ENCODE measurements at places on chromosomes 13 and 19.

GRCh38 chr13:33016414-33017322, at the start of gene KL:
Gene KL (plus strand): TSS chr13:33016423. CDS start chr13:33016441, 18 bp downstream.
- no peak for DNase-seq

DNA sequence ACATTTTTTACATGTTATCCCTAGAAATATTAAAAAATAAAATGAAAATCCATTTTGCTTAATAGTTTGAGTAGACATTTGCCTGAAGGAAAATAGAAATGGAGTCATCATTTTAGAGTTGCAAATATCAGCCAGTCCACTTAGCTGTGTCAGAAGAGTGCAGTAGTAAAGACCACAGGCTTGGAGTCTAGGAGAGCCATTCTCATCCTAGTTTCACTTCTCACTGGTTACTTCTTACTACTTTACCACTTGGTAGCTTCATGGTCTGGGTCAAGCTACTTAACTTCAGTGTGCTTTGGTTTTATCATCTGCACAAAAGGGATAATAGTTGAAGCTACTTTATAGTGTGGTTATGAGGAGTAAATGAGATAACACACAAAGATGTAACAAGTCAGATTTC, 286.5 kb upstream of the NBEA start:
- DNase-seq: no peak

- no peak for DNase-seq
Observed at GRCh38 chr19:51507640-51508058, 6.0 kb upstream of the SIGLEC12 start.

DNA sequence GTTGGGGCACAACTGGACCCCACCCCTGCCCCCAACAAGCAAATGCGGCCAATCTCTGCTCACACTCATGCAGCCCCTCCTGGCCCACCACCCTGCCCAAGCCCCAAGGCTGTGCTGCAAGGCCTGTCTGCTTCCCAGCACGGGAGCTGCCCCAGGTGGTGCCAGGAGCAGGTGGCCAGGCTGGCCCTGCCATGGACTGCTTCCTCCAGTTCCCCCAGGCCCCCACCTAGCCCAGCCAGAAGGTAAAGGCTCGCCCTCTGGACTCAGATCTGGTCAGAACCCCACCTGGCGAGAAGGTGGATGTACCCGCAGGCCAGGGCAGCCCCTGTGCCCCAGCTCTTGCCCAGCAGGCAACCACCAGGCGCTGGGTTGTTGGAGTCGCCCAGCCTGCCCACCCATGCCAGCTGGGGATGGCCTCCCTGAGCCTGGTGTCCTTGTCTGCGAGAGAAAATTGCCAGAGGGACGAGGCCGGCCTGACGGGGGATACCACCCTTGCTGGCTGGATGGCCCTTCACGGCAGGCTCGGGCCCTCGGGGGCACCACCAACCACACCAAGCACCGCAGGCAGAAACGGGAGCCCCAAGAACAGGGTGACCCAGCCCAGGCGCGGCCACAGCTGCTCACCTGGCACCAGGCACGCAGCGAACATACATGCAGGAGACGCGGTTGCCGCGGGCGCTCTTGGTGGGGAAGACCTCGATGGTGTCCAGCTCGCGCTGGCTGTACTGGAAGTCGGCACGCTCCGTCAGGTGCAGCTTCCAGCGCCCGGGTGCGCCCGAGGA, 4.5 kb downstream of the ABHD17A start:
- DNase-seq: no peak

DNA sequence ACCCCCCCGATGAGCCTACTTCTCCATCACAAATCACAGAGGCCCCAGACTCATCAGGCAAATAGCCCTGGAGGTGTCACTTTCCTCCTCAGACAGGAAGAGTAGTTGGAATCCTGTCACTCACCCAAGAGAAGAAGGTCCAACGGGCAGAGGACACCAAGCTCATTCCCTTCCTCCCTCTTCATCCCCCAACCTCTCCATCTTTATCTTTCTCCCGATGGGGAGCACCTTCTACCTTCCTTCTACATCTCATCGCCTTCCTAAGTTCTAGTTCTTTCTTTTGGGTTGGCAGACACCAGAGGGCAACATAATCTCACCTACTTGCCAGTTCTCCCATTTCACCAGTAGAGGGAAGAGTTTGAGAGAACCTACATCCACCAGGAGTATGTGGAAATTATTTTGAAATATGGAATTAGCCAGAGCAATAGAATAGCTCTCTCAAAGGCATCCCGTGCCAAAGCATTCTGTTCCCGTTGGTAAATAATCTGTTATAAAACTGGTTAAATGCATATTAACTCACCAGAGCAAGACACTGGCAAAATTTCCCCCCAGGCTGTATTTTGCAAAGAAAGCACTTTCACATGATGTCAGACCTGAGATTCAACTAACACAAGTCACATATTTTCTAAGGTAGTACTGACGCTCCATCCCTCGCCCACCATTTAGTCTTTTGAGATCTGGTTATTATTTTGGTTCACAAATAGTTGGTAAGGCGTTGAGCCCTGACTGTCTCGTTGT, 55.0 kb downstream of the ZIC5 start:
- DNase-seq: no peak

DNA sequence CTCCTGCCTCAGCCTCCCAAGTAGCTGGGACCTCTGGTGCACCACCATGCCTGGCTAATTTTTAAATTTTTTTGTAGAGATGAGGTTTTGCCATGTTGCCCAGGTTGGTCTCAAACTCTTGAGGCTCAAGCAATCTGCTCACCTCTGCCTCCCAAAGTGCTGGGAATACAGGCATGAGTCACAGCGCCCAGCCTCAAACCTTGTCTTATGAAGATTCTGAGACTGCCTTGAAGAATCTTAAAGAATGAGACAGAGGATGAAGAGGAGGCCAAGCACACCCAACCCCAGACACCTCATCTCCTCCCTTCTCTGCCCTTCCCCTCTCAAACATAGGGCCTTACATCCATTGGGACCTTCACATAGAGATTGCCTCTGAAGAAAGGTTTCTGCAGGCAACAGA, 179.7 kb downstream of the ABCC4 start:
- no peak for DNase-seq

- DNase-seq: no peak
Observed at GRCh38 chr19:30393046-30393445, 20.9 kb downstream of the ZNF536 start.

GRCh38 chr19:52739576-52739975, 4.7 kb upstream of the ZNF611 start:
- DNase-seq: no peak

DNA sequence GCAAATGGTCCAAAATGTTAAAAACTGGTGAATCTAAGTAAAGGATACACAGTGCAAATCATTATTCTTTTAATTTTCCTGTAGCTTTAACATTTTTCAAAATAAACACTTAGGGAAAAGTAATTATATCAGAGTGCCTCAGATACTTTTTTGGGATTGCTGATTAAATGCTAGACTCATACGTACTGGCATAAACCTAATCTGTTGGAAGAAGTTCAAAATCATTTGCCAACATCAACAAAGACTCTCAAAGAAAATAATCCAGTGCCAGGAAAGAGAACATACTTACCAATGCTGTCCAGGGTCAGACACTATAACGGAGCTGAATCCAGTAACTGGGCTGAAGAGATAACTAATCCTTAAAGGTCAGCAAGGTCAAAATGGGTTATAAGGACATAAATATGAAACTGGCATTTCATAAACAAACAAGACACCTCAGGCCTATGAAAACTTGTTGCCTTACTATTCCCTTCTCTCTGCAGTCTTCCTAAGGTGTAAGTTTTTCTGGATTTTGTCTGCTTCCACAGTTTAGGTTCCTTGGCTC, 3.3 kb upstream of the ZNF420 start:
- DNase-seq: no peak

DNA sequence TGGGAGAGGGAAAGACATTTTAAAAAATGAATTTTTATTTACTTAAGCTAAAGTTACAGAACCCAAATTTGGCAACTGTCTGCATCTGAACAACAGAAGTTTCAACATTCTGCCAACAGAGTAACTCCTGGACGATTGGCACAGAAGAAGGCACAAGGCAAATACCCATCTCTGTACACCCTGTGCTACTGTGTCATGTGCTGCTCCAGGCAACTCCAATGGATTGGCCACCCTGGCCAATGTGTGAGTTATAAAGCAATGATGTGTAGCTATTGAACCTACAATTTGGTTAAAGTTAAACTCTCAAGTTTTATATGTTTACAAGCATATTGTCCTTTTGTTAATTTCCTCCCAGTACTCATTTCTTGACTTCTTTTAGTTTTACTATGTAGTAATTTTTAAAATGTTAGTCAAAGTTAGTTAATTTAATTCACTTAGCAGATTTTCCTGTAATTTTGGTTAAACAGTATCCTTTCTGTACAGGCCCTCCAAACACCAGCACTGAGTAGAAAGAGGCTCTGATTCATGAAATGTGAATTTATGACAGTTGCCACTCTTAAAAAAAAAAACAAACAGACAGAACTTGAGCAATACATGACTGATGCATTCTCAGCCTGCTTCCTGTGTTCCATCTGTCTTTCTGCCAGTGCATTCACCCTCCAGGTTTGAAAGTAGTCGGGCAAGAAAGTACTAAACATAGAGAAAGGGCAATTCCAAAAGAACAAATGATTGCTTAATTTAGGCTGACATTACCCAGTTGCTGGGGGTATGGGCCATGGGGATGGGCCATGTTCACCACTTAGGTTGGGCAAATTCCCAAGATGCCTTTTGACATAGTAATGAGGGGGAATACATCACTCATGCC, 5.9 kb downstream of the STARD13 start:
- DNase-seq: no peak

DNA sequence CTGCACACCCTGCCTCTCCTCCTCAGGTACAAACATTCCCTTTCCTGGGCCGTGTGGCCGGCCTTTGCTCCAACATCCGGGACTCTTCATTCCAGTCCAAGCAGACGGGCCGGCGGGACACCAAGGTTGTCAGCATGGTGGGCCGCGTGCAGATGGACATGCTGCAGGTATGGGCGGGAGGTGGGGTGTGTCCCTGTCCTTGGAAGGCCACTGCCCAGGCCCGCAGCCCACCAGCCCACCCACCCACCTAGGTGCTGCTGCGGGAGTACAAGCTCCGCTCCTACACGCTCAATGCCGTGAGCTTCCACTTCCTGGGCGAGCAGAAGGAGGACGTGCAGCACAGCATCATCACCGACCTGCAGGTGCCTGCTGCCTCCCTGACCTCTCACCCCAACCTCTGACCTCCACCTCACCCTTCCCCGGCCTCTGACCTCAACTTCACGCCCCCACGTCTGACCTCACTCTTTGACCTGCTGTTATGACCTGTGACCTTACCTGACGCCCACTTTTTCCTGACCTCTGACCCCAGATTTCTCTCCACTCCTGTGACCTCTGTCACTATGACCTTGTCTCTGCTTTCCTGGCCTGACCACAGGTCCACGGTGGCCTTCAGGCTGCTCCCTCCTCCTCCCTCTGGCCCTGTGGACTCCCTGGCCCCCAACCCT, 12.4 kb upstream of the SPIB start:
- DNase-seq: no peak

Measured in stimulated activated CD4-positive, alpha-beta T cell treated with anti-CD3 and anti-CD28 coated beads, Interleukin-1b, Interleukin-23, amount 100 ng/mL, for 24 hours (primary cell).